Stimulated activated CD4-positive, alpha-beta T cell treated with anti-CD3 and anti-CD28 coated beads, TNF-alpha, amount 100 ng/mL, for 1 hour (primary cell): ENCODE measurements at places on chromosomes 6 and 20.

- no peak for DNase-seq
Measured at GRCh38 chr6:106872049-106872448, 102.5 kb downstream of the CD24 start.

GRCh38 chr20:9458138-9458796 is 56.1 kb upstream of the LAMP5 start:
- DNase-seq, result no peak

- no peak for DNase-seq
Measured at GRCh38 chr6:56766806-56767178, 124.1 kb upstream of the DST start.

DNA sequence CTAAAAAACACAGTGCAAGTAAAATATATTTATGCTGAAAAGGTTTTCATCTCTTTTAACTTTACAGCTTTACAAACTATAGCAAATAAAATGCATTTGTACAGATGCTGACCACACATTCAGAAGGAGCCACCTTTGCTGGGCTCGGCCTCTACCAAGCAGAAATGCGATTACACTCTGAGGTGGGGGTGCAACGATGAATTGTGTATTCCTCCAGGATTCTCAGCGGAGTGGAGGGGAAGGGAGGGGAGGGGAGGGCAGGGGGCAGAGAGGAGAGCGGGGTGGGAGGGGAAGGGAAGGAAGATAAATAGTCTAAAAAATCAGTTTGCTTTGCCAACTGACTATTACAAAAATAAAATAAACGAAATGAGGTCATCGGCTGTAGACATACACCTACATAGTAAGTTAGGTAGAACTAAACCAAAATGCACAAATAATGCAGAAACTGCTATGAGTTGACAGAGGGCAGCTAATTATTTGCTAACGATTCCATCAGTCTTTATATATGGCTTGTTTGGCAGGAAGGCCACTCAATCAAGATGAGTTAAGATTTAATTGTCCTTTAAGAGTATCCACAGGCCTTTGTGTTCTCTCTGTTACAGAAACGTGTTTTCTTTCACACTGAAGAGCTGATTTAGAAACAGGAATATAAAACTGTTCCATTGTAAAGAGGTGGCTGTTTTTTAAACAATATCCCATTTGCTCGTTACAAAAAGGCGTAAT is 90.1 kb downstream of the TAF4 start:
- DNase-seq, result no peak

- DNase-seq, result no peak
Measured at GRCh38 chr6:16639684-16640480, 121.4 kb downstream of the ATXN1 start.

DNA sequence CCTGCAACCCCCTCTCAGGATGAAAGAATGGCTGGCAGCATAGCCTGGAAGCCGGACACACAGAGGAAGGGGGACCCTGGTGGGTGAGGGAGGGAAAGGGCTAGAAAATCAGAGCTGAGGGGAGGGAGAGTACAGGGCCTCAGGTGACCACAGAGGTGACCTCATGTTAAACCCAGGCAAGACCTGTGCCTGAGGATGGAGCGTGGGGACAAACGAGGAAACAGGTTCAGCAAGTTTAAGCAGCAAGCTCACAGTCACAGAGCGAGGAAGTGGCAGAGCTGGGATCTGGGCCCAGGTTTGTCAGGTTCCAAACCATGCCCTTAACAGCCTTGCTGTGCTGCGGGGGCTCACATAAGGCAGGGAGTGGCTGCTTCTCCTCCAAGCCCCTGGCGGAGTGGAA is 4.0 kb upstream of the BPI start:
- no peak for DNase-seq

- DNase-seq, result no peak
Measured at GRCh38 chr20:49228676-49229075, 9.5 kb downstream of the DDX27 start.

DNA sequence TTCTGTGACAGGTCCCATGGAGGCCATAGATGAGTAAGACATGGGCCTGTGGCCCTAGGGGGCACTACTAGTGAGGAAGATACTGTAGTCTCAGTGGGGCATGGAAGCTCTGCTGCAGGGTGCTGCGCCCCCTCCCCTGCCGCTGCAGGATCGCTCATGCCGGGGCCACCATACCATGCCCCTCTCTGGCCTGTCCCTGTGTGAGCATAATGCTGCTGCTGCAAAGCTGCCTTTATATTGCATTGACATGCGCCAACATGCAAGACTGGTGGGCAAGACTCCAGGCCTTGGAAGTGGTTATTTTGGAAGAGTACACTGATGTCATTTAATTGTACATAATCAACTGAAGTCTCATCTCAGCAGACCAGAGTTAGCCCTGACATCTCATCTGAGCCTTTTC is 60.0 kb downstream of the TOX2 start:
- no peak for DNase-seq

DNA sequence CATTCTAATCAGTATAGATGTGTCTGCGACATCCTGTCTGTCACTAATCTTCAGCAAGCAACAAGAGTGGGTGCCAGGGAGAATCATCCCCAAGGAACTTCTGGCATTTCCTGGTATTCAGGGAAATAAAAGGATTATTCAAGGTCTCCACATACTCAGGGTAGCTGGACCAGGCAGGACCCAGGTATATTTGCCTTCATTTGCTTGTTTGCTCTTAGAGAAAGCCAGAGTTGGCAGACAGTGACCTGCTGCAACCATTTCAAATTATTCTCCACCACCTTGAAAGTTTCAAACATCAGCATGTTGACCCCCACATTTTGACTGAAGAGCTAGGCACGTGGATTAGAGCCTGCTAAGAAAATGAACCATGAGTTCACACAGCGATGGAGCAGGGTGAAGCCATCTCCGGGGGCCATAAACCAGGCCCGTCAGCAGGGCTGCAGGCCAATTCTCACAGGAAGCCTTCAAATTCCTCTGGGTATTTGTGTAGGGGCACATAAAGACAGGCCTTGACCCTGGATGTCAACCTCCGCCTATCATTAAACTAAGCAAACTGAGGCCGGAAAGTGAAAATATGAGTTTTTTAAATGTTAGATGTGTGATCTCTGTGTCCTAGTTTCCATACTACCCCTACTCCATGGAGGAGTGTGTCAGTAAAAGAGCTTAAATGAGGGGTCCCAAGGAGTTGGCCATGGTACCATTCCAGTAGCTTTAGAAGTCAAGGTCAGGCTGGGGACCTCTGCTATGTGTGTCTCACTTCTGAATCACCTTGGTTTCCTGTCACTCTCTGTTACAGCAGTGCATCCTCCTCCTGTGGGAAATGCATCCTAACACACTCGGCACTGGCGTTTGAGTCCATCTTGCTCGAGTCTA is 32.9 kb downstream of the TRAM2 start:
- no peak for DNase-seq

GRCh38 chr6:43963877-43964658 is 163.2 kb downstream of the MRPL14 start:
- no peak for DNase-seq

DNA sequence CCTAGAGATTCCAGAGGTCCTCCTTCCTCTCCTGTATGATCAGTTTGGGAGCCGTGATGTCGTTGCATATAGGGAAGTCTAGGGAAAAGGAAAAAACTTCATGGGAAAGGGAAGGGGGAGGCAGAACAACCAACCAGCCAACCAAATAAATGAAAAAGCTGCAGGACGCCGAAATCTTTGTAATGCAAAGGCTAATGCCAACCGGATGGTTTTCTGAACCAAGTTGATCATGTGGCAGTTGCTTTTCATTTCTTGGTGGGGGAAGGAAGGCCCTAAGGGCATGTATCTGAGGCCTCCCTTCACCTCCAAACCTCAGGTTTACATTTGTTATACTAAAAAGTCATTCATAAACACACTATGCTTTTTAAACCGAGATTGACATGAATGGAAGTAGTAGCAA is 167.2 kb downstream of the ARID1B start:
- no peak for DNase-seq

DNA sequence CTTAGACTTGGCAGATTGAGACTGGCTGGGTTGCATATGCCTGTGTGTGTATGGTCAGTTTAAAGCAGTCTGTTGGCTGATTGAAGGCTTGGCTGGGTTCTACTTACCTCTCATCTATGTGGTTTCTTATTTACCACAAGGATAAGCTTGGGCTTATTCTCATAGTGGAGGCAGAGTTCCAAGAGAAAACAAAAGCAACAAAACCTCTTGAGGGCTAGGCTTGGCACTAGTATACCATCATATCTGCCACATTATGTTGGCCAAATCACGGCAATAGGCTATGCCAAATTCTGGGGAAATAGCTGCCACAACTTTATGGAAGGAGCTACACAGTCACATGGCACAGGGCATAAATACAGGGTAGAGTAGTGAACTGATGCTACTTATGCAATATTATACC is 714.1 kb downstream of the CBLN4 start:
- DNase-seq, result no peak

DNA sequence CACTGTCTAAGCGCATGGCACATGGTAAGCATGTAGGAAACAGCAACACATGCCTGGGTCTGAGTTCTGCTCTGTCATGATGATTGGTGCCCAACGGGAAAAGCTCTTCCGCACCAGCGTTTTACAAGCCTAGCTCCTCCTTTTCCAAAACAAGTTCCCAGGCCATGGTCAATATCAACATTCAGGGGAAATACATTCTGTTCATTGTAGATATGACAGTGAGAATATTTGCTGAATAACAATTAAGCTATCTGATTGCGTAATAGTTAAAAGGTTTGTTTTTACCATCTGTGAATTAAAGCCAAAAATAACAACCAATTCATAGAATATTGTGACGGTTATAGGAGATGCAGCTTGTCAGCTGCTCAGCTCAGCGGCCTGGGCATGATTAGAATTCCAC is 404.3 kb upstream of the SLC35B3 start:
- no peak for DNase-seq
